ENCODE measurements at places on chromosomes 13 and 19.

- DNase-seq, result no peak
These were observed 32.7 kb downstream of the TMEM255B start for GRCh38 chr13:113791761-113792160.

- DNase-seq, result no peak
These were observed 827.6 kb downstream of the DACH1 start for GRCh38 chr13:71039440-71039839.

GRCh38 chr19:35466259-35466658, 18.2 kb downstream of the FFAR2 start:
- DNase-seq, result no peak

- DNase-seq, result no peak
These were observed 7.0 kb upstream of the PLA2G4C start for GRCh38 chr19:48117515-48118130.

GRCh38 chr13:113628291-113629270, 29.4 kb downstream of the ATP4B start:
- DNase-seq, result no peak

GRCh38 chr19:7083076-7083956, 13.8 kb downstream of the ZNF557 start:
- DNase-seq, result no peak

All from CD4-positive, alpha-beta T cell treated with Interleukin-21 for 1 hour (primary cell).